8988T (cell line): ENCODE measurements at places on chromosomes 7 and 10.

DNA sequence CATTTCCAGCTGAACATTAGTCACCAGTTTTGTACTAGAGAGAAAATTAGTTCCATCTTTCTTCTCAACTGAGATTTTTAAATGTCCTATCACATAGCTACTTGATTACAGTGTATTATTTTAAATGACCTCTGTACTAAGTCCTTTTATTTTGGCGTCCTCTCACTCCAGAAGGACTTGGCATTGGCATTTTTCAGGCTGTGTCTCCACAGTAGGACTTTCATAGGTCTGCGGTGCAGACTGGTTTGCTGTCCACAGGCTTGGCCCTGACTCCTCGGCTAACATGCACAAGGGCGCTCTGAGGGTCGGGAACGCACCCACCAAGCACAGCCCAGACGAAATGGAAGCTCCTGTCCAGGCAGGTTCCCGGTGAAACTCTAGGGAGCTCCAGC lies 6.5 kb downstream of the PTPRE start:
- no peak for DNase-seq

- no peak for DNase-seq
These were observed 12.9 kb upstream of the ABCA13 start for GRCh38 chr7:48158404-48158803.

DNA sequence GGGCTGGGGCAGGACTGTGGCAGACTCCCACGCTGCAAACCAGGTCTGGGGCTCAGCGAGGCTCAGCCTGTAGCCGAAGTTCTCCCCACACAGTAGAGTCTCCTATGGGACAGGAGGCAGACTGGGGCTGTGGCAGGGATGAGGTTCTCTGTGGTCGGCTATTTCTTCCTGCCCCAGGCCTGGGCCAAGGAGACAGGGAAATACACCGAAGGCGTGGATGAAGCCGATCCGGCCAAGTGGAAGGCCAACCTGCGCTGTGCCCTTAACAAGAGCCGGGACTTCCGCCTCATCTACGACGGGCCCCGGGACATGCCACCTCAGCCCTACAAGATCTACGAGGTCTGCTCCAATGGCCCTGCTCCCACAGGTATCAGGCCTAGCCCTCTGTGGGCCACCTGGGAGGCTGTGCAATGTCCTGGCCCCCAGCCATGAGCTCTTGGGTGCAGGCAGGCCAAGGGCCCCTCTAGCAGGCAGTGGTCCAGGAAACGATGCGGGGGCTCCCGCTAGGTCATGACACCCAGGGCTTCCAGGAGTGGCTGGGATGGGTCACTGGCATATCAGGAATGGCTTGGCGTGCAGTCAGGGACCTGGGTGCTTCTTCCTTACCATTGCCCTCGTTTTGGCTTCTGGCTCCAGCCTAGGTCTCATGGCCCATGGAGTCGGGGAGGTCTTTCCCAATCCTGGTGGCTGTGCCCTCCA lies 8.1 kb downstream of the IRF5 start:
- DNase-seq: no peak

GRCh38 chr7:37208528-37208927 lies 240.1 kb downstream of the ELMO1 start:
- no peak for DNase-seq

DNA sequence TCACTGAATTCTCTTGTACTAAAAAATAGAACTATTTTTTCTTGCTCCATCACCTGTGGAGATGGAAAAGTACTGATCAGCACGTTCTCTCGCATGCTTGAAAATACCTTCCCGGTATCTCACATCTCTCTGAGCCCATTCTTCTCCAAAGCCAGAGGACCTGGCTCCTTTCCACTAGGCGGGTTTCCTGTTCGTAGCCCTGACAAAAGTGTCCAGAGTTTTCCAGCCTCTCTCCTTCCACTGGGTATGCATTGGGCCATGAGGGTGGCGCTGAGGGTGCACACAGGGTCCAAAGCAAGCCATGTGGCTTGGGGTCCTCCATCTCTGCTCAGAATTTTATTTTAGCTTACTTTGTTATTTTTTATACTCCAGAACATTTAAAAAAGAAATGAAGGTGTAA lies 16.3 kb upstream of the SRGN start:
- no peak for DNase-seq

GRCh38 chr7:44194069-44194468 lies 4.8 kb upstream of the GCK start:
- no peak for DNase-seq

DNA sequence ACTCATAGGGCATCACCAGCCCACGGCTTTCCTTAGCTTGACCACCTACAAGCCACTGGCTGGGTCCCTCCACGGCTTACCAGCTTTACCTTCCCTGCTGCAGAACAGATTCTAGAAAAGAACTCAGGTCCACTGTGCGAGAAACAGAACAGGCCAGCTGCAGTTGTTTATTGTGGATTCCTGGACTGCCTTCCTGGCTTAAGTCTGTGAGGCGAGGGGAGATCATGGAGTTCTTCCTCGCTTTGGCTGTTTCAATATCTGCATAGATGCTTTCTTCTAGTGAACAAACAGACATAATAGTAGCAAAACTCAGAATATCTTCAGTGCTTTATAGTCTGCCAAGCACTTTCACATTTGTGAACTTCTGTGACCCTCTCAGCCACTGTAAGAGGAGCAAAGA lies 162.9 kb upstream of the HABP2 start:
- DNase-seq: no peak
